ENCODE measurements at places on chromosomes 2 and 18.

DNA sequence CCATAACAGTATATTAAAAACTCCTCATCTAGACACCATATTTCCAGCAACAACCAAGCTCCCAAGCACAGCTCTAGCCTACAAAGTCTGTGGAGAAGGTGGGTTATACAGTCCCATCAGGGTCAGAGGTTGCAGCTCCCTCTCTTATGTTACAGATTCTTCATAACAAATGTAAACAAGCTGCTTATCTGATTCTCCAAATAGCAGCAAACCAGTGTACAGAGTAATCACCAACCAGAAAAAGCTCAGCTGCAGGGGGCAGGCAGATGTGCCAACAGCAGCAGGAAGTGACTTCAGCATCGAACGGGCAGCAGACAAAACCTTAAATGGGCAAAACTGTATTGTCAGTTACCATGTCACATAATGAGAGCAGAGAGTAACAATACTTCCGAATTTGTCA is 52.9 kb upstream of the NABP1 start:
- DNase-seq, result no peak

- DNase-seq, result no peak
These were observed 100.6 kb downstream of the ANTXR1 start for GRCh38 chr2:69113627-69114026.

DNA sequence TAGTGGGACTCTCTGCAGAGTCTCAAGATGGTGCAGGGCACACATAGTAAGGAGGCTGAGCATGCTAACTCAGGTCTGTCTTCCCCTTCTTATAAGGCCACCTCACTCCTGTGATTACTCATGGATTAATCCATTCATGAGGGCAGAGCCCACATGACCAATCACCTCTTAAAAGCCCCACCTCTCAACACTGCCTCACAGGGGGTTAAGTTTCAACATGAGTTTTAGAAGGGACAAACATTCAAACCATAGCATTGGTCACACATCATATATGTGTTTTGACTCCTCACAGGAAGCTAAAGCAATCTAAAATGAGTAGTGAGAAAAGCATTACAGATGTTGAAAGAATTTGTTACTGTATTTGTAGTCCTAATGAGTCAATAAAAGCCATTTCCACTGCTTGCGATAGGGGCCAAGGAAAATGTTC is 57.5 kb downstream of the DTNA start:
- DNase-seq, result no peak

DNA sequence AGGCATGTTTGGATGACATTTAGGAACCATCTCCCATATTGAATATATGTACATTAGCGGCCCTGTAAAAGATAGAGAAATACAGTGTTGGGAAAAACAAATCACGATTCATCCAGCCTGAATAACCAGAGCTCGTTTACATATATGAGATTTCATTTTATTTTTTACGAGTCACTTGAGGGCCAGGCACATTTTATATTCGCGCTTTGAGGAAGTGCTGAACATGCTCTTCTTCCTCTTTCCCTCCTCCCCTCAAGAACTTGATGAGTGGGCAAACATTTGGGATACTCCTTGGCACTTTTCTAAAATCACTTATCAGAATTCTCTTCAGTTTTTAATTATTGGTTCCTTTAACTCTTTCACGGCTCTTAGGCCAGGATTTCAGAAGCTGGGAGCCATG is 268.0 kb upstream of the TANK start:
- DNase-seq, result no peak

GRCh38 chr2:196448407-196449079 is 191.0 kb upstream of the CCDC150 start:
- no peak for DNase-seq

DNA sequence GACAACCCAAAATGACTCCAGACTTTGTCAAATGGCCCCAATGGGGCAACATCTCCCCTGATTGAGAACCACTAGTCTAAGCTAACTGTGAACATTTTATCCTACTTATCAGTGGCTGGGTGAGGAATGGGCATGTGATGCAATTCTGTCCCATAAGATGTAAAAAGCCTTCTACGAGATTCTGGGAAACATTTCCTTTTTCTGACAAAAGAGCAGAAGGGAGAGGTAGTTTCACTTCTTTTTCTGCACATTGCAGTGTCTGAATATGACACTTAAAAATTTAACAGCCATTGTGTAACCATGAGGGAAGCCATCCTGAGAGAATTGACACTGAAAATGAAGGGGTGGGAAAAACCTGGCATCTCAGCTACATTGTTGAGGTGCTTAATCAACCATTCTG is 17.3 kb upstream of the MARCHF4 start:
- DNase-seq, result no peak

GRCh38 chr2:233358335-233358734 is 4.0 kb downstream of the DGKD start:
- DNase-seq, result no peak

- no peak for DNase-seq
These were observed 312.7 kb downstream of the TCF4 start for GRCh38 chr18:55275039-55275901.

DNA sequence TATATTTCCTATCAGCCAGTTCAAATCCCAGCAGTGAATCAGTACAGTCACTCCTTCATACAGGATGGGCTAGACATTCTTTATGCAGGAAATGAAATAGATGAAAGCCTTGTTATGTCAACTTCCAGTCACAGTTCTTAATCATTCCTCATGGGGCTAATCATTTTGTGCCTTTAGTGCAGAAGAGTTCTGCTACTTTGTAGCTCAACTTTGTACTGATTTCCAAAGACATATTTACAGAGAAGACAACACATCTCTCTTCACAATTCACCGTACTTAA is 593.9 kb upstream of the NETO1 start:
- no peak for DNase-seq

DNA sequence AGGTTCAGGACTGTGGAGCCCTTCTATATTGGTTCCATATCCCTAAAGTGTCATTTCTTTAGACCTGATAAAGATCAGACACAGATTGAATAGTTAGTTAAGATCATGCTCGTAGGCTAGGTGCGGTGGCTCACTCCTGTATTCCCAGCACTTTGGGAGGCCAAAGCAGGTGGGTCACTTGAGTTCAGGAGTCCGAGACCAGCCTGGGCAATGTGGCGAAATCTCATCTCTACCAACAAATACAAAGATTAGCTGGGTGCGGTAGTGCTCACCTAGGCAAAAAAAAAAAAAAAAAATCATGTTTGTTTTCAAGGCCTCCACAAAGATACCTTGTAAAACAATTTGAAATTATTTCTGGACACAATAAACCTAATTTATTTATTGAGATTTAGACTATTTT is 4.6 kb upstream of the ANKAR start:
- no peak for DNase-seq

GRCh38 chr2:127701651-127702394 is 526 bp downstream of the SFT2D3 start:
- peak; percentile 54 for DNase-seq
